ENCODE measurements at places on chromosomes 7 and 10.

- no peak for DNase-seq
These were observed 167.6 kb downstream of the AUTS2 start for GRCh38 chr7:69765879-69766278.

DNA sequence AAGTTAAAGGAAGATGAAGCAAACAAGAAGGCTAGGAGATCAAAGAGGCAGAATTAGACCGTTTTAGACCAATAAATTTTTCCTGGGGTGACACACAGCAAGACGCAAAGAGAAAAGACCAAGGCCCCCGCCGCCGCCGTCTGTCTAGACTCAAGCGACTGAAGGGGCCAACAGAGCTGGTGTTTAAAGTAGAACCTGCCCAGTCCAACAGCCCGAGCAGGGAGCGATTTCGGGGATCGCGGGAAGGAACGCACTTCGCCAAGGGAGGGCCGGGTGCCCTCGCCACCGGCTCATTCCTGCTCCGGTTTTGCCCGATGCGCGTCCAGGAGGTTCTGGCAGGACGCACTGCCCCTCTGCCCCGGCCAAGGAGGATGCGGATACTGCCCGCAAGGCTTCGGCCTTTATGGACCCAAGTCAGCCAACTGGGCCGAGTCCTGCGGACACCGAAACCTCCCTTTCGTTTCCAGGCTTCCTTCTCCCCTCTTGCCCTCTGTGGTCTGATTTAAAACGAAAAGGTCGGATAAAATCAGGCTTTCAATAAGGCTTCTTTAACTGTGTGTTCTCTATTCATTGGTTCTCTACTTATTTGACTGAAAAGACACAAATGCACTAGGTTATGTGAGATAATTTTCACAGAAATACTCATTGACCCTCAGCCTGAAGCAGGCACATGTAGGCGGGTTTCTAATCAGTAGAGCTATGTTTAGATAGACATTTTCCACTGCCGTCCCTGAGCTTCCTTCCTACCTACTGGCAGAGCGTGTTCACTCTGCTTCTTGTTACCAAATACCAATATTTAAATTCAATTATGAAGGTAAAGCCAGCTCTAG lies 2.2 kb upstream of the HOXA7 start:
- DNase-seq: no peak

- no peak for DNase-seq
These were observed 31.0 kb downstream of the STK32C start for GRCh38 chr10:132276706-132277105.

DNA sequence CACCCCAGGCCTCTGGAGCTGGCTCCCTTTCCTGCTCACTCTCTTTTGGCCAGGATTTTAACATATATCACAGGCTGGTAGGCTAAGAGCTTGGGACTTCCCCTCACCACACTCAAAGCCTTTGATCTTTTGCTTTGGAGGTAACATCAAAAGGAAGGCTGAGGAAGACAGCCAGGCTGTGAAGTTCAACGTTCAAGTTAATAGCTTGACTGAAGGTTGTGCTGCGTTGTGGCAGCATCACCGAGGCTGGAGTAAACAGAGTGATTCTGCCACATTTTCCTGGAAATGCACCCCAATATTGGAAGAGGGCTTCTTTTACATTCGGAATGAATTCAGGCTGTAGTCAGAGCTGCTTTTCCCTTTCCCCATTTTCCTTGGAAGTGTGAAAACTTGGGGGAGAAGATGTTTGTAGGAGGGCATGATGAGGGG lies 57.3 kb downstream of the TCF7L2 start:
- DNase-seq: peak; percentile 42

DNA sequence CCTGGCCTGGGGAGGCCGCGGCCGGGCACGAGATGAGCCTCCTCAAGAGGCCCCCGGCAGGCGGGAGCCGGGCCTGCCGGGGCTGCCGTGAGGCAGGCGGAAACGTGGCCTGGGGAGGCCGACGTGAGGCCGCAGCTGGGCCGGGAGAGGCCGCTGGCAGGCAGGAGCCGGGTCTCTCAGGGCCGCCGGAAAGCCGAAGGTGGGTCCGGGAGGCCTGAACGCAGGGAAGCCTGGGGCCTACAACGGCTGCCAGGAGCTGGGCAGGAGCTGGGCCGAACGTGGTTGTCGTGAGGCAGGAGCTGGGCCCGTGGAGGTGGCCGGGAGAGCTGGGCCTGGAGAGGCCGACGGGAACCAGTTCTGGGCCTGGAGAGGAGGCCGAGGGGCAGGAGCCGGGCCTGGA lies 171.9 kb downstream of the TPST1 start:
- DNase-seq: no peak

- DNase-seq: no peak
These were observed 19.8 kb downstream of the ZNF775 start for GRCh38 chr7:150398965-150399320.

DNA sequence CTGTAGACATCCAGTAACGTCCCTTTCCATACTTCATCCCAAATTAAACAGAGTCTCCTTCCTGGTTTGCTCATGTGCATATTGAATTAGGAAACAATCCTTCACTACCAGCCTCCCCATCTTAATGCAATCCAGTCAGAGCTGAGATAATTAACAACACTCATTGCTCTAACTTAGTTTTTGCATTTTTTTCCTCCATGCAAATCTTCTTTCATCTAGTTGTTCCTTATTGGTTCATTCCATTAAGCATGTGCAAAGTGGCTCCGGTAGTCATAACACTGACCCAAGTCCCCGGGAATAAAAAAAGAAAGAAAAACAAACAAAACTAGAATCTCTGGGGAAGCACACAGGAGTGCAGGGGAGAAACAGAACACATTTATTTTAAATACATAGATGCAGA lies 1176.1 kb downstream of the GATA3 start:
- no peak for DNase-seq

DNA sequence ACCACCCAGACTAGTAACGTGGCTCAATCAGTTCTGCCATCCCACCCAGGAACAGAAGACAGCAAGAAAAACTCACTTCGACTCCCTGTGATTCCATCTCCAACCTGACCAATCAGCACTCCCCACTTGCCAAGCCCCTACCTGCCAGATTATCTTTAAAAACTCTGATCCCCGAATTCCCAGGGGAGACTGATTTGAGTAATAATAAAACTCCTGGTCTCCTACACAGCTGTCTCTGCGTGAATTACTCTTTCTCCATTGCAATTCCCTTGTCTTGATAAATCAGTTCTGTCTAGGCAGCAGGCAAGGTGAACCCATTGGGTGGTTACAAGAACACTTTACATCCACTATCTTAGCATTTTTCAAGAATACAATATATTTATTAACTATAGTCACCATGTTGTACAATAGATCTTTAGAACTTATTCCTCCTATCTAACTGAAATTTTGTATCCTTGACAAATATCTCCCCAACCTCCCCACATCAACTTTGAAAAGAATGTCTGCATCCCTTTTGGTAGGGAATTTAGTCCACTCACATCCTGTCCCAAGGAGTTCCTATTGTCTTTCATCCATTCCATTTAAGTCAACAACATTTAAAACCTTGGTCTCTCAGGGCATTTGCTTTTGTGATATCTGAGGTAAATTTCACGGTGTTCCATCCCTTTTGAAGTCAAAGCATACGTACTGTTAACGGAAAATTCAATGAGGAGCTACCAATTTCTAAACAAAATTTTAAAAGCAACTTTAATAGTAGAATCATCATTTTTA lies 163.7 kb downstream of the MACC1 start:
- DNase-seq: no peak

GRCh38 chr7:100687751-100688300 lies 6.2 kb downstream of the GIGYF1 start:
- no peak for DNase-seq

DNA sequence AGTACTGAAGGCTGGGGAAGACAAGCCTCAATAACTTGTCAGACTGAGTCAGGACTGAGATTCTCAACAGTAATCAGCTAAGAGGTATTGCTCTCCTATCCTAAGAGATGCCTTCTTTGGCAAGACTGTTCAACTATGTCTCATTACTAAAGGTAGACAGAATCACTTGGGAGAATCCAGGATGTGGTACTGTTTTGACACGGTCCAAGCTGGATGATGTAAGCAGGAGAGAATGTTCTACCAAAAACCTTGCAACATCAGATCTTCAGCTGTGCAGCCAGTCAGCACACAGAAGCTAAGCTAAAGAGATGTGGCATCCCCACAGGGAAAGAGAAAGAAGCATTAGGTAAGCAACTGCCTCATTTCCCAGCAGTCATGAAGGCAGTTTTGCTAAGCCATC lies 391.4 kb downstream of the NRG3 start:
- no peak for DNase-seq

GRCh38 chr10:93796167-93796566 lies 38.4 kb downstream of the LGI1 start:
- DNase-seq: no peak

GRCh38 chr10:125006921-125007426 lies 65.1 kb downstream of the ZRANB1 start:
- DNase-seq: no peak

DNA sequence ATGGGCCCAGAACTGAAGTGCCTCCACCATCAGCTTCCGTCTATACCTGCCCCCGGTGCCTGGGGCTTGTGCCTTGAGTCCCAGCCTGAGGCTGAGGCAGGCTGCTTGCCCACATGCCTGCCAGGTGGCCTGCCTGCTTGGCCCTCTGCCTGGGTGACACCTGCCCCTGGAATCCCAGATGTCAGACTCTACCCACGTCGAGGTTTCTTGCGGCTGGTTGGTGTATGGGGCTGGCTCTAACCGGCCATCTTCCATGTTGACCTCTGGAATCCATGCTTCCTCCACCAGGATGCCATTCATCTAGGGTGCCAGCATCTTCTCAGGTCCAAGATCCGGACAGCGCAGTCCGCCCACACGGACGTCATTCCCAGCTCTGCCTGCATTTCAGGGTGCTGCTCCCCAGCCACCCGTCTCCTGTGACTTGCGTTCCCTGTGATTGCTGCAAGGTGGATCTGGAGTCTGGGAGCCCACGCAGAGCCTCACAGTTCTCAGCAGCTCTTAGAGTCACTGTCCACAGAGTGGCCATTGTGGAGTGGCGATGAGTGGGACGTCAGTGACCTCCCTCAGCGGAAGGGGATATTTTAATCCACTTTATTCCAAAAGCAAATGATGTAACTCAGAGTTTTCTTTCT lies 298.1 kb downstream of the TCERG1L start:
- no peak for DNase-seq

DNA sequence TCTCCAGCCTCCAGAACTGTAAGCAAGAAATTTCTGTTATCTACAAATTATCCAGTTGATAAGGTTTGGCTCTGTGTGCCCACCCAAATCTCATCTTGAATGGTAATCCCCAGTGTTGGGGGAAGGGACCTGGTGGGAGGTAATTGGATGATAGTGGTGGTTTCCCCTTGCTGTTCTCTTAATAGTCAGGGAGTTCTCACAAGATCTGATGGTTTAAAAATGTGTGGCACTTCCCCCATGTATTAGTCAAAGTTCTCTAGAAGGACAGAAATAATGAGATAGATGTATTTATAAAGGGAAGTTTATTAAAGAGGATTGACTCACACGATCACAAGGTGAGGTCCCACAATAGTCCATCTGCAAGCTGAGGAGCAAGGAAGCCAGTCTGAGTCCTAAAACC lies 56.2 kb upstream of the APBB1IP start:
- no peak for DNase-seq
